PC-3 (cell line): ENCODE measurements at places on chromosomes 3 and 15. TPM values are rescaled to one million over a fixed set of nuclear protein-coding genes. Genes with fewer than 3 reads are reported as not detected.

DNA sequence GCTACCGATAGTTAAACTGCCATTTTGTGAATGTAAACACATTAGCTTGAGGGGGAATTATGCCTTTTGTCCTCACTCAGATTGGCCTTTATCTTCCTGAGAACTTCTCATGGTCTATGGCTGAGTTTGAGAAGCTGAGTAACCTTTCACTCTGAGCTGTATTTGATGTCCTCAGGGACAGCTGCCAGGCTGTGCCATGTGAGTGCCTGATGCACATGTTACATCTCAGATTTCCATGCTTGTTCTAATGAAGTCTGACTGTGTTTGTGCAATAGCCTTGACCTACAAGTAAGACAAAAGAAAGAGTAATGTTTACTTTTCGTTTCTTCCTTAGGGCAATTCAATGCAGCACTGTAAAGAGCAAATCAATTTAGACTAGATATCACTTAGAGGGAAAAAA is 44.1 kb upstream of the ARL6 start:
- no peaks in the 10 kb centered on the region for H3K36me3 ChIP-seq
- no peak overlapping the region for H3K4me3 ChIP-seq
- peak; percentile 26 for DNase-seq
- H3K4me1 ChIP-seq: no peaks in the 10 kb centered on the region
- H3K27ac ChIP-seq: no peak overlapping the region
- H3K27me3 ChIP-seq: no peaks in the 10 kb centered on the region

DNA sequence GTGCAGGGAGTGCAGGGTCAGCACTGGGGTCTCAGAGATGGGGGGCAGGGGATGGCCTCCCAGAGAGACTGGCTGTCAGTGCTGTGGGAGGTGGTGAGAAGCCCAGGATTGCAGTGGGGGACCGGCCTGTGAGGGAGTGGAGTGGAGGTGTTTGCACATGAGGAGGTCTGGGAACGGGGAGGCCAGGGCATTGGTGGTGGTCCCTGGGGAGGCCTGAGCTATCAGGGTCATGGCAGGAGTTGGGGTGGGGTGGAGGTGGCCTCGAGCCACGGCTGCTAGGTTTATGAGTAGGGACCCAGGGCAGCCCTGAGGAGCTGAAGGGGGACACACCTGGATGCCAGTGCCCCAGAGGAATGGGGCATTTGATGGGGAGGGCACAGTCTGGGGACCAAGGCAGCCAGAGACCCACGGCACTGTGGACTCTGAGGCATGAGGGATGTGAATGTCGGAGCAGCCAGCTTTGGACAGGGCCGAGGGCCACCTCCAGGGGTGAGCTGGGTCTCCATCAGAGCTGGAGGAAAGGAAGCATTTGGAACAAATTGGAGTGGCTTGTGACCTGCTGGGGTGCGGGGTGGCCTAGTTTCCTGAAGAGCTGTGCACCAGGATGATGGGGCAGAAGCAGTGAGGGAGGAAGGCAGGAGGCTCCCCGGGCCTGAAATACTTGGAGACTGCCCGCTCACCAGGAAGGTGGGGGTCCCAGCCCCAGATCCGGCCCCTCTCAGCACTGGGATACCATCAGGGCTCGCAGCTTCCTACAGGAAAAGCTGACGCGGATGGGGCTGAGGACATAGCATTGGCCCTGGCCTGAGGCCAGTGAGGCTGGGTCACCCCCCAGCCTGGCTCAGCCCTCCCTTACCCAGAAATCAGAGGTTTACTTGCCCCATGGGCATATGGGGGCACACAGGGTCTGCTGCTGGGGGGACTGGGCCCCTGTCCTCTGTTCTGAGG is 9.5 kb upstream of the CSPG4 start:
- H3K36me3 ChIP-seq: no peaks in the 10 kb centered on the region
- no peak for DNase-seq
- H3K4me3 ChIP-seq: no peak overlapping the region
- no peak overlapping the region for H3K27ac ChIP-seq

GRCh38 chr3:119783255-119783654 is 1.4 kb downstream of the NR1I2 start:
- H3K27me3 ChIP-seq: no peaks in the 10 kb centered on the region
- DNase-seq: no peak
- no peak overlapping the region for H3K27ac ChIP-seq
- H3K36me3 ChIP-seq: no peaks in the 10 kb centered on the region
- H3K4me1 ChIP-seq: no peaks in the 10 kb centered on the region
- H3K4me3 ChIP-seq: no peak overlapping the region

The MUC20 gene
- 0.69 and 2.2 TPM in 2 replicates for total RNA-seq

GRCh38 chr3:21049334-21050062 is 701.5 kb downstream of the ZNF385D start:
- H3K27me3 ChIP-seq: peaks cover 33% of the 10 kb centered on the region
- no peak overlapping the region for H3K4me3 ChIP-seq
- H3K36me3 ChIP-seq: no peaks in the 10 kb centered on the region

DNA sequence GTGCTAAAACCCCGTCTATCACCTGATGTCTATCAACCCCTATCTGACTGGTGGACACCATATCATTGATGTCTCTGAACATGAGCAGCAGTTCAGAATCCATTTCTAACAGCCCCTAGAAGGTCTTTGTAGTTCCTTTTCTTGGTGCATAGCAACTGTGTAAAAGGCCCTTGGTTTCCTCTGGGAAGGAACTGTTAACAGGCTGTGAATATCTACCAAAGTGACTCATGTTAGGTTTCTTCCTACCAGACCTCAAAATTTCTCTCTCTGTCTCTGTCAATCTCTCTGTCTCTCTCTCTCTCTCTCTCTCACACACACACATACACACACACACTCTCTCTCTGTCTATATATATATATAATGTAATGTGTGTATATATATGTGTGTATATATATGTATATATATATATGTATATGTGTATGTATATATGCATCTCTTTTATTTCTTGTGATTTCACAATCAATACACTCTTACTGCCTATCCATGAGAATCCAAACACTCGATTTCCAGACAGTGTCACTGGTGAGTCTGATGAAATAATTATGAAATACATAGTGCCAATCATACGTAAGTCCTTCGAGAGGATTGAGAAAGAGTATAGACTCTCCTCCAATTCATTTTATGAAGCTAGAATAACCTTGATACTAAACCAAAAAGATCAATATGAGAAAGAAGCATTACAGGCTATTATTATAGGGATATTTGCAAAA is 335.9 kb upstream of the SLCO3A1 start:
- no peak overlapping the region for H3K27ac ChIP-seq
- H3K27me3 ChIP-seq: peaks cover under 1% of the 10 kb centered on the region; the same call in 1 of the 2 replicates
- no peak overlapping the region for H3K4me3 ChIP-seq
- no peaks in the 10 kb centered on the region for H3K36me3 ChIP-seq
- DNase-seq: no peak

DNA sequence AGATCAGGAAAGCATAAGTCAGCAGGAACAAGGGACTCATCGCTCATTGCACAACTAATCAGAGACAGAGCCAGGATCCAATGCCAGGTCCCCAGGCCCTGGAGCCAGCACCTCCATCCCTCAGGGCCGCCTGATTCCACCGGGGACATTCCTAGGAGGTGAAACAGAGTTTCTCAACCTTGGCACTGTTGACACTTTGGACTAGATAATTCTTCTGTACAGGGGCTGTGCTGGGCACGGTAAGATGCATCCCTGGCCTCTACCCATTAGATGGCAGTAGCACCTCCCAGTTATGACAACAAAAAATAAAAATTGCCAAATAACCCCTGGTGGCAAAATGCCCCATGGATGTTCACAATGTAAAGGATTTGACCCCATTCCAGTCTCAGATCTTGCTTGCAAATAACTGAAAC is 127.7 kb downstream of the MTHFS start:
- no peak overlapping the region for H3K4me3 ChIP-seq
- H3K36me3 ChIP-seq: no peaks in the 10 kb centered on the region
- peaks cover 6% of the 10 kb centered on the region; the same call in 1 of the 2 replicates for H3K4me1 ChIP-seq
- peak; percentile 71 for DNase-seq
- no peak overlapping the region for H3K27ac ChIP-seq

The COX17 gene
- total RNA-seq: 102 and 159 TPM in 2 replicates

The NUP210 gene
- 64.0 and 75.3 TPM in 2 replicates for total RNA-seq

GRCh38 chr15:70504299-70504951 is 258.9 kb downstream of the UACA start:
- peaks cover 50% of the 10 kb centered on the region for H3K4me1 ChIP-seq
- no peaks in the 10 kb centered on the region for H3K36me3 ChIP-seq
- no peaks in the 10 kb centered on the region for H3K27me3 ChIP-seq
- H3K4me3 ChIP-seq: no peak overlapping the region
- peak overlapping the region; percentile 90 for H3K27ac ChIP-seq

- H3K27me3 ChIP-seq: no peaks in the 10 kb centered on the region
- peaks cover 6% of the 10 kb centered on the region; the same call in 1 of the 2 replicates for H3K36me3 ChIP-seq
- DNase-seq: peak; percentile 71
- peaks cover 23% of the 10 kb centered on the region for H3K4me1 ChIP-seq
- H3K27ac ChIP-seq: peak overlapping the region; percentile 66
Observed at GRCh38 chr3:81550415-81550814, 211.0 kb downstream of the GBE1 start.

DNA sequence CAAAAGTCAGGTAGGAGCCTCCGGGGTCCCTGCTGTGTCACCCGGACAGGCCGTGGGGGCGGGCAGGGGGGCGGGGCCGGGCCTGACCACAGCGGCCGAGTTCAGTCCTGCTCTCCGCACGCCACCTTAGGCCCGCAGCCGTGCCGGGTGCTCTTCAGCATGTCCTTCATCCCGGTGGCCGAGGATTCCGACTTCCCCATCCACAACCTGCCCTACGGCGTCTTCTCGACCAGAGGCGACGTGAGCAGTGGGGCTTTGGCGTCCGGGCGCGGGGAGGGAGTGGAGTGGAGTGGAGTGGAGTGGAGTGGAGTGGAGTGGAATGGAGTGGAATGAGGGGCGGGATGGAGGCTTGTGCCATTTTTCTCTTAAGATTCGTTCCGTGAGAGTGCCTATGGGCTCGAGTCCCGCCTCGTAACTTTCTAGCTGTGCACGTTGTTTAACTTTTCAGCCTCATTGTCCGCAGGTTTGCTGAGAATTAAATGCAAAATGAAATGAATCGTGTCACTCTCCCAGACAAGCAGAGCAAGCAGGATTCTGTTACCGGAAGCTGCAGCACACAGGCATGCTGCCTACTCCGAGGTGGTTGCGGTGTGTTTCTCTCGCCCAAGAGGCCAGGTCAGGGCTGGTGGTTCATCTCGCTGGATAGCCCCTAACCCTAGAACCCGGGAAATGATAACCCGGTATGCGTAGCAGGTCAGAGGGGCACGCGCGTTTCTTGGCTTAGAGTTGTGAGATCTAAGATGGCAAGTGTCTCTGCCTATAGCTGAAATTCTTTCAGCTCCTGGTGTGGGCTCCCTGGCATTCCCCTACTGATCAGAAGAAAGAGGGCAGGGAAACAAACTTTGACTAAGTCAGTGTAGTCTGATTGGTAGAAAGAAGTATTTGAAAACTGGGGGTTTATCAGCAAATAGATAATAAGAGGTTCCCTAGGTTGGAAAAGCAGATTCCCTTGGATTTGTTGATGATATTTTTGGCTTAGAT is at the start of gene FAH:
Gene FAH, plus strand, starts transcription at position 104 of the 981 bp plus-strand sequence. Its CDS starts 56 bp downstream, at position 160.
- peak within 1 kb of the TSS; percentile 45 for H3K27ac ChIP-seq
- H3K27me3 ChIP-seq: no peaks in the 10 kb centered on the region
- H3K4me3 ChIP-seq: peak within 1 kb of the TSS; percentile 82
- H3K36me3 ChIP-seq: no peaks in the 10 kb centered on the region; the same call in 1 of the 2 replicates

- DNase-seq: no peak
- H3K27ac ChIP-seq: no peak overlapping the region
- H3K4me3 ChIP-seq: no peak overlapping the region
Observed at GRCh38 chr3:40304352-40304751, 5.2 kb upstream of the EIF1B start.

- no peak for DNase-seq
- no peaks in the 10 kb centered on the region for H3K27me3 ChIP-seq
- no peak overlapping the region for H3K4me3 ChIP-seq
- H3K4me1 ChIP-seq: no peaks in the 10 kb centered on the region
- H3K36me3 ChIP-seq: no peaks in the 10 kb centered on the region
Observed at GRCh38 chr3:143536817-143537535, 311.3 kb downstream of the SLC9A9 start.

- no peaks in the 10 kb centered on the region for H3K27me3 ChIP-seq
- no peak overlapping the region for H3K4me3 ChIP-seq
- no peak overlapping the region for H3K27ac ChIP-seq
- no peaks in the 10 kb centered on the region for H3K36me3 ChIP-seq
Observed at GRCh38 chr15:61997786-61998185, 62.5 kb downstream of the VPS13C start.

DNA sequence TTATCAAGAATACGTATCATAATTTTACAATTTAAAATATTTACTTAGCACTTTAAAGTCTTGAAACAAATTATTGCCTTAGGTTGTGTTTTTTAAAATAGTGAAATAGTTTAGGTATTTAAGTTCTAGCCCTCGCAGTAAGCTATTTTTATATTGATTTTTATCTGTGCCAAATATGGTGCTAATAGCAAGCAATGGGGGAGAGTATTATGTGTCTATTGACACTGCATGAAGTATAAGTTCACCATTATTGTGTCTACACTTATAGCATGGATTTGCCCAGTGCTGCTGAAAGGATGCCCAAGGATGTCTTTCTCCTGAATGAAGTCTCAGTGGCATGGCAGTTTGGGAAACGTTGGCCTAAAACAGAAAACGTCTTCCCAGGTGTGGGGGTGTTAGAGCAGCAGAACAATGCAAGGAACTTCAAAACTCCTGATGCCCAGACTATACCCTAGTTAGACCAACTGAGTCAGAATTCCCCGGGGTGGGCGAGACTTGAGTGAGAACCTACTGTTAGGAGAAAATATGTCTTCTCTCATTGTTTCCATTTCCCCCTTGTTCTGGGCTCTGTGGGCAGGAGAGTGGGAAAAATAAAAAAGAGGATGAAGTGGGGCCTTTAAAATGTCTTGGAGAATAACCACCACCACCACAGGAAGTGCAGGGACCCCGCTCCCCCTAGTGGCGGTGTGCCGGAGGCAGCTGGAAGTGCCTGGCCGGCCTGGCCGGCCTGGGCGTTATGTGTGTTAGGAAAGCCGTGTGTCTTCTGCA is 104.2 kb upstream of the SLC7A14 start:
- no peaks in the 10 kb centered on the region for H3K27me3 ChIP-seq
- no peak overlapping the region for H3K4me3 ChIP-seq
- no peak overlapping the region for H3K27ac ChIP-seq
- H3K36me3 ChIP-seq: no peaks in the 10 kb centered on the region
- DNase-seq: peak; percentile 40

DNA sequence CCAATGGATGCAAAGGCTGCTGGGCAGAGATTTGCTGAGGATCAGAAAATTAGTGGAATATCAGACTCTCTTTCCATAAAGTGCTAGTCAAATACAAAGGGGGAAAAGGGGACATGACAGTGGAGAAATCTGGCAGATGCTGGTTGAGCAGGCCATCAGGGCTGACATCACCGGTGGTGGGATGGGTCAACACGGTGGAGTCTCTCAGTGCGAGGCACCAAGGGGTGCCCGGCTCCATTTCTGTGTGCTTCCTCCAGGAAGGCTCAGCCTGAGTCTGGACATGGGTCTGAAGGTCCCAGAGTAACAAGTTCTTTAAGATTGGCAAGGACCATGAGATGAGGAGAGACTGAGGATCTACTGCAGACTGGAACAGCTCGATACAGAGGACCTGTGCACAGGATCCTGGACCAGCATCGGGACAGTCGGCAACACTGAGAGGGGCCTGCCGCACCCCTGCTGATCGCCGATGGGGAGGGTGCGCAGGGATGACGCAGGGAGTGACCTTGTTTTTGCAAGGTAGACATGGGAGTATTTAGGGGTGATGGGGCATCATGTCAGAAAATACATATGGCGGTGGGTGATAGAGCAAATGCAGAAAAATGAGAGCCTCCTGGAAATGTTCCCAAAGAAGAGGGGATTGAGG is 92.7 kb downstream of the SEC22A start:
- peaks cover 58% of the 10 kb centered on the region for H3K27me3 ChIP-seq
- no peaks in the 10 kb centered on the region for H3K36me3 ChIP-seq
- 0 out of 2 replicates have a peak, but pooled peaks cover 6% of the 10 kb centered on the region for H3K4me1 ChIP-seq
- H3K4me3 ChIP-seq: no peak overlapping the region

The GPR156 gene
- 5.1 and 7.7 TPM in 2 replicates for total RNA-seq

The ASTE1 gene
- total RNA-seq: 2.8 and 2.9 TPM in 2 replicates

GRCh38 chr3:55823001-55823400 is 335.9 kb upstream of the WNT5A start:
- no peaks in the 10 kb centered on the region for H3K27me3 ChIP-seq
- DNase-seq: no peak
- no peaks in the 10 kb centered on the region for H3K36me3 ChIP-seq
- H3K4me1 ChIP-seq: no peaks in the 10 kb centered on the region
- H3K4me3 ChIP-seq: no peak overlapping the region
